ENCODE measurements at places on chromosomes 7 and 10.

- no peak for DNase-seq
Observed at GRCh38 chr7:130417213-130417612, 23.6 kb downstream of the CEP41 start.

GRCh38 chr10:132402781-132403241 is 5.8 kb downstream of the PWWP2B start:
- no peak for DNase-seq

DNA sequence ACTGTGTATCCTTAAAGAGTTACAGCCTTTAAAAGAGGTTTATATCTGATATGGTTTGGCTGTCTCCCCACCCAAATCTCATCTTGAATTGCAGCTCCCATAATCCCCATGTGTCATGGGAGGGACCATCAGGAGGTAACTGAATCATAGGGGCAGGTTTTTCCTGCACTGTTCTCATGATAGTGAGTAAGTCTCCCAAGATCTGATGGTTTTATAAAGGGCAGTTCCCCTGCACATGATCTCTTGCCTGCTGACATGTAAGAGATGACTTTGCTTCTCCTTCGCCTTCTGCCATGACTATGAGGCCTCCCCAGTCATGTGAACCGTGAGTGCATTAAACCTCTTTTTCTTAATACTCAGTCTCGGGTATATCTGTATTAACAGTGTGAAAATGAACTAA is 9.7 kb downstream of the RTKN2 start:
- no peak for DNase-seq

DNA sequence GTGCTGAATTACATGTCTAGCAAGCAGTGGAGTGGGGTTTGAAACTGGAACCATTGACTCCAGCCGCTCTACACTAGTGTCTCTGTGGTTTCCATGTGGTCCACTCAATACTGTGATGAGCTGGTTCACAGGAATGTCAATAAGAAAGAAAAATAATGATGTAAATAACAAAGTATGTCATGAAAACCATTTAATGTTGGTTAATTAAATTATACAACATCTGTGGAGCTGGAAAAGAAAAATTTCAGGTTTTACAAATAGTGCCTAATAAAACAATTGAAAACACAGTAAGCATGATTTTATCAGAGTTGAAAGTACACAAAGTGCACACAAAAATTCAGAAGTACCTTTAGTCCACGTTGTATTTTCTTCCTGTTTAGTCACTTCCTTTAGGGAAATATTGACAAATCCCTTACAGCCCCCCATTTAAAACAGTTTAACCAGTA is 28.7 kb upstream of the NAMPT start:
- no peak for DNase-seq

- no peak for DNase-seq
Observed at GRCh38 chr7:124403112-124403511, 362.5 kb downstream of the GPR37 start.

GRCh38 chr10:11279314-11279713 is 261.6 kb downstream of the CELF2 start:
- DNase-seq, result no peak

DNA sequence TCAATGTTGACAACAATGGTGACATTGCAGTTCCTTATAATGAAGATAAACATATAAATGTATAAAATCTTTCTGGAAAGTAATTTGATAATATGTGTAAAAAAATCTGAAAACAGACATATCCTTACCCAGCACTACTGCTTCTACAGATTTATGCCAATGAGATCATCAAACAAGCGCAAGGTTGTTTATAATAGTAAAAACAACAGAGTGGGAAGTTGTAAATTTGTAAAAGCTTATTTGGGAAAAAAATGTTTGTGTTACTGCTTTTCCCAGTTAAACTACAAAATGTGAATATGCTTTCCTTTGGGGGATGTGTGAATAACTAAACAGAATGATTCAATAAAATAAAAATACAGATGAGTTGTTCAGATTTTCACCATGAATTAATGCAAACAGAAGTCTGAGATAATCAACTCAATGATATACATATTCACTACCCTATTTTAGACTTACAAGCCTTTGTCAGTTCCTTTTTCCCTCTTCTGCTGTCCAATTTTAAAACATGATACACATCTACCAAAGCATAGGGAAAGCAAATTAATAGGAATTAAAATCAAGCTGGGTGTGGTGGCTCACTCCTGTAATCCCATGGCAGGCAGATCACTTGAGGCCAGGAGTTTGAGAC is 82.1 kb downstream of the USP6NL start:
- no peak for DNase-seq

GRCh38 chr7:16708980-16709379 is 44.6 kb upstream of the TSPAN13 start:
- DNase-seq, result no peak

- DNase-seq, result no peak
Observed at GRCh38 chr7:82039621-82040020, 269.8 kb upstream of the HGF start.

DNA sequence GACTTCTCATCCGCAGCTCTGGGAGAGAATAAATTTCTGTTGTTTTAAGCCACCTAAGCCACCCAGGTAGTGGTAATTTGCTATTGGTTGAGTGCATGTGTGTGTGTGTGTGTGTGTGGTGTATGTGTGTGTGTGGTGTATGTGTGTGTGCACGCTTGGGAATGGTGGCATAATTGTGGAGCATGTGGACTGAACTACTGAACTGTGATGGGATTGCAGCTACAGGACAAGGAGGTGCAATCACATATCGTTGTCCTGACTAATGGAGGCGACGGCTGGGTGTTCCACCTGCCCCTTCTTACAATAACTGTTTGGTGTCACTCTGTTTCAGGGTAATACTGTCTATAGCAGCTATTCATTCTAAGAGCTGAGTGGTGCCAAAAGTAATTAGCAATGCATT is 448.7 kb upstream of the PFKP start:
- no peak for DNase-seq

DNA sequence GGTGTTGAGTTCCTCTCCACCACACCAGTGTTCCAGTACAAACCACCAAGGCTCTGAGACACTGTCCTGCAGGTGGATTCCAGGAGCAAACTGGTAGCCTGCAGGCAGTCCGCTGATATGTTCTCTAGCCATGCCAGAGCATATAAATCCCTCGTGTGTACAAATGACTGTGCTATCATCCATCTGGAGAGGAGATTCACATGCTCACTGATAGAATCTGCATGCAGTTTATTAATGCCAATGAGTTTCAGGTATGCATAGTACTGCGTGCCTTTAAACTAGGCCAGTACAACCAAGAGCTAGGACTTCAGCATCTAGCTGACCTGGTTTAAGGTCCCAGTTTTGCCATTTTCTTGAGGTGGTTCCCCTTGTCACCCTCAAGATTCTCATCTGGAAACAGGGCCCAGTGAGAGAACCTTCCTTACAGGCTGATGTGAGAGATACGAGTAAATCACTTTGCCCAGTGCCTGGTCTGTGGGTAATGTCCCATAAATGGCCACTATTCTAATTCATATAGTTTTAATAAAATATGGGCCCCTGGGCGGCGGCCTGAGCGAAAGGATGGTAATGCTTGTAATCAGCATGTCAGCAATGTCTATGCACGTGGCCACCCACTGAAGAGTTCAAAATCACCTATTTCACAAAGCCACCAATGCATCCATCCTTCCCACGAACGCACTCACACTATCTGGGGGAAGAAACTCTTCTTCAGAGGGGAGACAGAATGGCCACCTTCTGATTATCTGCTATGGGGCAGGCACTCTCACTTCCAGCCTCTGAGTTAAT is 268.0 kb upstream of the ZMIZ1 start:
- no peak for DNase-seq

GRCh38 chr7:130887182-130887956 is 153.4 kb upstream of the KLF14 start:
- no peak for DNase-seq

- no peak for DNase-seq
Observed at GRCh38 chr7:1857487-1858421, 187.7 kb downstream of the ELFN1 start.

DNA sequence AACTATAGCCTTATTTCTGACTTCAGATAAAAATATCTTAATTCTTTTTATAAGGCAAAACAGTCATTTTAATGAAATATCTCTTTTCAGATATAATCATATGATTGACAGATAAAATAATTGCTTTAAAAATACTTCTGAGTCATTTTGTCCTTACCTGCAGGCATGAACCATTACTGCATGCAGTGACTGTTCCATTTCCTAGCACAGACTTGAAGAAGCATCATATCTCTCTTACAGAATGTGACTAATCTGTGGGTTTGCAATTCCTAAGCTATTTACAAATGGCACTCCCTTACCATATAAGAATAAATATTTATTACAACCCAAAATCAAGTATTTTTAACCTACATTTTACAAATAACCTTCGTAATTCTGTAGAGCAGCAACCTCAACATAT is 120.7 kb downstream of the SRPK2 start:
- no peak for DNase-seq

DNA sequence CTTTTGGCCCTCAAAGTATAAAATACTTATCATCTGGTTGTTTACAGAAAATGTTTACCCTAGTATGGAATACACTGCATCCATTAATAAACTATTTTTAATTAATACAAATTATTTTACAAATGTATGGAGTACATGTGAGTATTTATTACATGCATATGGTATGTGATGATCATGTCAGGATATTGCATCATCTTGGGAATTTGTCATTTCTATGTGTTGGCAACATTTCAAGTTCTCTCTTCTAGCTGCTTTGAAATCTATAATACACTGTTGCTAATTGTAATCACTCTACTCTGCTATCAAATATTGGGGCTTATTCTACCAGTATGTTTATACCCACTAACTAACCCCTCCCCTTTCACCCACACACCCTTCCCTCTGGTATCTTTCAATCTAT is 103.9 kb upstream of the THSD7A start:
- no peak for DNase-seq

GRCh38 chr7:30224511-30225062 is 59.8 kb upstream of the ZNRF2 start:
- DNase-seq, result no peak

Data from activated T-helper 9 cell treated with anti-CD3 and anti-CD28 coated beads, Interleukin-2, amount 50 U/mL, for 16 hours (primary cell).